ENCODE measurements at places on chromosomes 2 and 18.

DNA sequence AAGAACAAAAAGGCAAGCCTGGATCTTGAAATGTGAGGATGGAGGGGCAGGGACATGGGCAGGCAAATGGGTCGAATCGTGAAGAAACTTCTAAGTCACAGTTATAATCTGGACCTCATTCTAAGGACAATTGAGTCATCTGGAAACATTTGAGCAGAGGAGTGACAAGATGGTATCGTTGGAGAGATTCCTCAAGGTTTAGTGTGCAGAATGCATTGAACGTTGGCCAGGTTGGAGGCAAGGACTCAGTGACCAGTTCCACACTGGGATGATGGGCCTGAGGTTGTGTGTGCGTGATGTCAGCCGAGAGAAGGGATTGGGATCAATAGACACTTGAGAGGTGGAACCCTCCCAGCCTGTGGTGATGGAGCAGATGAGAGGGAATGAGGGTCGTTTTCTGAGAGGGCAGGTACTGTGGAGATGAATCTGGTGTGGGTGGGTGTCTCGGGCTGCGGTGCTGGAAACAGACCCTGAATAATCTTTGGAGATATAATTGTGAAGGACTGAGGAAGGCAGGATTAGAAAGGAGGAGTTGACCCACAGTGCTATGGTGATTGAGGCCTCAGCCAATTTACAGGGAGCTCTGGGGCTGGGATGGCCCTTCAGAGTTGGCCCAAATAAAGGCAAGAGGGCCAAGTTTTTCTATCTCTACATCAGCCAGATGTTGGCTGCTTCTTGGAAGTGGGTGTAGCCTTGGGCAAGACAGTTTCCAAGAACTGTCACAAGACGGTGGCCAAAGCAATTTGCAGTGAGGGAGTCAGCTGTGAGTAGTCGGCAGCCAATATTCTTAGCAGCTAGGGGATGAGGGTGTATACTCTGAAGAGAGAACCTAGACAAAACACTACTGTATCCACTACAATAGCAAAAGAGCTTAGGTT is 5.8 kb upstream of the ZNF532 start:
- DNase-seq, result no peak

GRCh38 chr2:42567806-42568400 is 529 bp upstream of the MTA3 start:
- no peak for DNase-seq

GRCh38 chr18:44715245-44715644 is 34.6 kb downstream of the SETBP1 start:
- DNase-seq, result no peak

DNA sequence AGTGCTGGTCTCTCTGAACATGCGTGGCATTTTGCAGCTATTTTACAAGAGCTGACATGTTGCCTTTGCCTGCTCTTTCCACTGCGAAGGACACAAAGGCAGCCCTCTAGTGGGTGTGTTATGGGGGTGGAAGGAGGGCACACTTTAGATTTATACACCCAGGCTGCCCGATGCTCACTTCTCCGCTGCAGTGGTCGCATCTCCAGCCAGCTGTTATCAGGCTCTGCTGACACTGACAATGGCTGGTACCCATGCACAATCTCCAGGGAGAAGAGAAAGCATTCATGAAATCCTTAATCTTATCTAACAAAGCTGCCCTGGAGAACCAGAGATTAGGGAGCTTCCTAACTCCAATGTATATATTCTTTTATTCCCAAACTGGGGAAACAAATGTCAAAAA is 113.5 kb downstream of the EPHA4 start:
- DNase-seq, result no peak

GRCh38 chr2:52222128-52222527 is 1190.2 kb upstream of the NRXN1 start:
- DNase-seq, result no peak

Measured in activated CD4-positive, alpha-beta T cell treated with anti-CD3 and anti-CD28 coated beads, Interleukin-10, Interleukin-2, amounts not matched to agents 100 ng/mL and 50 ng/mL, durations not matched to agents 16 hours and 8 hours (primary cell).